Right atrium auricular region (tissue), 2 donors: ENCODE measurements at places on chromosomes 16 and 17. TPM values are rescaled to one million over a fixed set of nuclear protein-coding genes. Genes with fewer than 3 reads are reported as not detected.

DNA sequence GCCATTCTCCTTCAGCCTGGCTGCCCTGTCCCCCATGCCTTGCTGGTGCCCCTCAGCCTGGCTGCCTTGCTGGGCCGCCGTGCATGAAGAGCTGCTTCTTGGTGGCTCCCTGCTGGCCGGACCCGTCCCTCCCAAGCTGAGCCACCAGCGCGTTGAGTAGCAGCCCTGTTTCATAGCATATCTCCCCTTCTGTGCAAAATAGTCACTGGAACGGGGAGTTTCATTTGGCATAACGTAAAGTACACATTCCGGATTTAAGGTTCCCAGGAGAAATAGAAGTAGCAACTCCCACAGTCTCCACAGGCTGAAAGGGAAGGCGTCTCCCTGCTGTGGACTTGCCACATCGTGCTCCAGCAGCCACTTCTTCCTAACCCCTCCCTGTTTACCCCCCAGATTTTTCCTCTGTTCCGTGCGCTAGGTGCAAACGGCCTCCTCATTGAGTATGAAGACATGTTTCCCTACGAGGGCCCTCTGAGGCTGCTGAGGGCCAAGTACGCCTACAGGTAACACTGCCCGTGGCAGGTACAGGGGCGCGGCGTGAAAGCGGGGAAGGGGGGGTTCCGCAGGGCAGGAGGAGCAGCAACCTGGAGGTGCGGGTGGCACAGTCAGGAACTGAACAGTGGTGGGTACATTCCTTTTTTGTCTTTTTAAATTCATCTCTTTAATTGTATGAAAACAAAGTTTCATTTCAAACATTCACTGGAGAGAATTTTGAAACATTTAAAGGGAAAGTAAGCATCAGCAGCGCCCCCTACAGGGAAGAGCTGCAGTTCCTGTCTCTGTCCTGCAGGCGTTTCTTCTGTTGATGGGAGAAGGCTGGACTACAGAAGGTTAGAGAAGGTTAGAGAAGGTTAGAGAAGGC is 5.8 kb upstream of the OGFOD3 start:
- H3K4me3 ChIP-seq: no peak overlapping the region
- no peaks in the 10 kb centered on the region for H3K36me3 ChIP-seq
- DNase-seq: no peak
- H3K27me3 ChIP-seq: no peaks in the 10 kb centered on the region
- no peak overlapping the region for H3K27ac ChIP-seq

Gene PYY
- total RNA-seq: not detected

Gene PRDM7
- total RNA-seq: not detected

DNA sequence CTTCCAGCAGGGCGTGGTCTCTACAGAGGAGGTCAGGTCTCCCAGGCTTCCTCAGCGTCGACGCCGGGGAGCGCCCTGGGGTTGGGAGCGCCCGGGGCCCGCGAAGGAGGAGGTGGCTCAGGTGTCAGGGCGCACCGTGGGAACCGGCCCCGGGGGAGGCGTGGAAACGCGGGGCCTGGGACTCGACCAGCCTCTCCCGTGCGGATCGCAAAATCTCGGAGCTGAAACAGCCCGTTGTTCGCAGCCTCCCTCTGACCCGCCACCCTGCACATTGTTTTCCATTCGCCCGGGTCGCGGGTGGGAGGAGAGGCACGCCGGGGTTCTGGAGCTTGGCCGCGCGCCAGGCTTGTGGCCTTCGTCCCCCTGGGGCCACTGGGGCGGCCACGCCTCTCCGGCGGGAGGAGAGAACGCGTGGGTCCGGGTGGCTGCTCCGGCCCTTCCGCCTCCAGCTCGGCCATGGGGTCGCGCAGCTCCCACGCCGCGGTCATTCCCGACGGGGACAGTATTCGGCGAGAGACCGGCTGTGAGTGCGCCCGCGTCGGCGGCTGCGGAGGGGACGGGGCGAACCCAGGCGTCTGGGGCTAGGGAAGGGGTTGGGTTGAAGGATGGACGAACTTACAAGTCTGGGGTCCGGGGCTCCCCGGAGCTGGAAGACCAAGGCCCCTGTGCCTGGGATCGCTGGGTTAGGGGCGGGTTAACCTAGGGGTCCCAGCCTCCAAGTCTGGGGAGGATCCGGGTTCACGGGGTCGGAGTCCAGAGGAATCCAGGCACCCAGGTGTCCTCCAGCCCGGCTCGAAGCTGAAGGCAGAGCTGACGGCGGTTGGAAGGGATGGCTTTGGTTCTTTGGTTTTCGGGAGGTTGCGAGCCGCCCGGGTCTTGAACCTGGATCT is at the start of gene CHP2:
Gene CHP2 (plus strand): TSS at position 433 of the 890 bp plus-strand sequence. CDS start 24 bp downstream, at position 457.
- H3K27ac ChIP-seq: no peak within 1 kb of the TSS
- peaks cover 12% of the 10 kb centered on the region for H3K27me3 ChIP-seq
- H3K4me1 ChIP-seq: peaks cover 11% of the 10 kb centered on the region
- peak; percentile 21 for DNase-seq
- peak within 1 kb of the TSS; percentile 34 for H3K4me3 ChIP-seq

- H3K4me3 ChIP-seq: no peak overlapping the region
- no peaks in the 10 kb centered on the region for H3K4me1 ChIP-seq
- no peaks in the 10 kb centered on the region for H3K36me3 ChIP-seq
- peak; percentile 83 for DNase-seq
These were observed 8.1 kb upstream of the CPNE2 start for GRCh38 chr16:57084257-57084770.
